Retina (tissue), 1 donor: ENCODE measurements at places on chromosomes 12 and 14.
A peak's percentile ranks its signal among the peaks of the same experiment; 100 is the strongest.

DNA sequence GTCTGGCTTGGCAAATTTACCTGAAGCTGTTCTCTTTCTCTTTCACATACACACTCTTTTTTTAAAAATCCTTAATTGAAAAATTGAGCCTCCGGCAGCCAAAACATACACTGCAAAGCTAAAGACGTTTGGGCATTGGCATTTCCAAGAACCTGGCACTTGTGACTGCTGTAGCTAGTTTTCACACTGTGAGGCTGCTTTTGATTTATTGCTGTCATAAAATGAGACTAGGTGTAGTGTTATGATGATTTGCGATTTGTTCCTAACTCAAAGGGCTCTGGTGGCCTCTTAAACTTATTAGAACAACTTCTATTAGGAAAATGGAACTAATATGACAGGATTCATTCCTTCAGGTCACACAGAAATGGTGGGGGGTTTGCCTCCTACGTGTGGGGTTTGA, 377.1 kb upstream of the FAR2 start:
- DNase-seq, result no peak

GRCh38 chr12:117885211-117885610, 83.6 kb downstream of the KSR2 start:
- DNase-seq, result no peak

DNA sequence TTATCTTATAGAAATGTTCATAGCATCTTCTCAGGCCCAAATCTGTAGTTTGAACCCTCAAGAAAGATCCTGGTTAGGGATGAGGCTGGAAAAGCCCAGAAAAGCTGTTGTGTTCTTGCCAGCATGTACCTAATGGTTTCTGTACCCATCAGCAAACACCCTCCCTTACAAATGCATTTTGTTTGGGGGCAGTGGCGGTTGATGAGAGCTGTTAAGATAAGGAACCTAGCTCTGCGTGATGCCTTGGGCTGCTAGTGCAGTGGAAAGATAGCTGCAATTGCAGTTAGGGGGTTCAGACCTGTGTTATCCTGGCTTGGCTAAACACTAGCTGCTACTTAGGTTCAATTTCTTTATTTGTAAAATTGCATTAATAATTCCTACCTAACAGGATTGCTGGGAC, 3.6 kb downstream of the TPH2 start:
- DNase-seq, result no peak

- DNase-seq, result no peak
Measured at GRCh38 chr12:52230364-52231281, 2.4 kb upstream of the KRT7 start.

- DNase-seq, result no peak
Measured at GRCh38 chr14:32821964-32822653, 116.6 kb upstream of the NPAS3 start.

DNA sequence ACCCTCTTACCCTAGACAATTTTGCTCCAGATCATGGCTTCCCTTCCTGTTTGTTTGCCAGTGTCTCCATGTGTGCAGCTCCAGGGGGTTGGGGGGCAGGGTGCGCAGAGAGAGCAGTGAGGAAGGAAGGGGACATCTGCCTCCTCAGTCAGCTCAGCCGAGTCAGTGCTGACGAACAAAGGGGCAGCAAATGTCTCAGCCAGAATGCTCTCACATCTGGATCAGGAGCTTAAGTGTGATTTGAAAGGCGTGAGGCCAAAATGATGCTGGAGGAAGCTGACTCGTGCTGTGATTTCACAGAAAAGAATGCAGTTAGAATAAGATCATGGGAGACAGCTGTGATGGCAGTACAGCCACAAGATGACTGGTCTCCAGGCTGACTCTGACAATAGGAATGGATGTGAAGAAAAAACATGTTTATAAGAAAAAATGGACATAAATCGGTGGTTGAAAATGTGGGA, 27.1 kb upstream of the CDK17 start:
- DNase-seq, result peak; percentile 42

DNA sequence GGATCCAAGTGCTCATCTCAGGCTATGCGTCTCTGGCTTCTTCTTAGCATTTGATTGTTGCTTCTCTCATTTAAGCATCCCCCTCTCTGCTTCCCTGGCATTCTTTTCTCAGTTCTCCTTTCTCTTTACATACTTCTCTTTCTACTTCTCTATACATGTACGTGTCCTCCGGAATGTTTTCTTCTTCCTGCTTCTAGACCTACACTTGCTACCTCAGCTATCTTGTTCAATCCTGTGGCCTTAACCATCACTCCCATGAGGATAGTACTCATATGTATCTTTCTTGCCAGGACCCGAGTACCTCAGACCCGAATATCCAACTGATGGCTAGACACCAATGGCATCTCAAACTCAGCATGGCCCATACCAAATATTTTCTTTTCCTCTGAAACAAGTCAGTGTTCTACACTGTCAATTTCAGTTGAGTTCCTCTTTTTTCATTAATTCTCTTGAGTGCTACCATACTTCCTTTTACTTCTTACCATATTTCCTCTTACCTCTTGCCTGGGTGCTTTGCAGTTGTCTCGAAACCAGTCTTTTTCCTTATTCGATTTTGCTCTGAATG, 115.1 kb upstream of the SLC38A2 start:
- no peak for DNase-seq

DNA sequence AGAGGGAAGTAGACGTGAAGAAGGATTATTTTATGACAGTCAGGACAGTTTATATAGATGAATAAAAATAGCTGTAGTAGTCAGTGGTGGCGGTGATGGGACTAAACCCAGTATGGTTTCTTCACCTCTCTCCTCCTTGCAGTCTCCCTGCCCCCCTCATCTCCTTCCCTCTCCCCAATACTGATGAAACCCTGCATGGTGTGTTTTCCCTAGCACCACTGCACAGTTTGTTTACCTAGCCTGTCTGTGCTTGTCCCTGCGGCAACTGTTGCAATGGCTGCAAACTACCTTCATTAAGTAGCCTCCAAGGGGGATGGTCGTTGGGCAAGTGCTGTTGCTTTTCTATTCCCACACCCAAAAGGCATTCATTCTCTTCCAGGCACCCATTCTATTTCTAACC, 14.7 kb downstream of the PCBP2 start:
- no peak for DNase-seq

DNA sequence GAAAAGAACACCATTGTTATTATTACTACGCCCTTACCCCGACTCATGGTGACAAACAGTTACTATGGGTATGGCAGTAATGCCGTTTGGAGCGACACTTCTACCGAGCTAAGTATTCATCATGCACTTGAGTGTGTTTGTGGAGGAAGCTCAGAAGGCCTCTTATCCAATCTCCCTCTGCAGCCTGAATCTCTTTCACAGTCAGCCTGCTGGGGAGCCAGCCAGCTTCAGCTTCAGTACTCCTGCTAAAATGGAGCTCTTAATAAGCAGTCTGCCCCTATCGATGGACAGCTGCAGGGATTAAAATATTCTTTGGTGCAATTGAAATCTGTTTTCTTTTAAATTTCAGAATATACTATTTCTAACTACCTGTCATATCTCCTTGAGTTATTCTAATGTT, 24.7 kb upstream of the ATP5MC2 start:
- DNase-seq, result no peak

GRCh38 chr14:23164250-23164649, 19.2 kb downstream of the SLC7A8 start:
- DNase-seq, result no peak

GRCh38 chr12:129901254-129901653, 2.6 kb downstream of the TMEM132D start:
- no peak for DNase-seq

DNA sequence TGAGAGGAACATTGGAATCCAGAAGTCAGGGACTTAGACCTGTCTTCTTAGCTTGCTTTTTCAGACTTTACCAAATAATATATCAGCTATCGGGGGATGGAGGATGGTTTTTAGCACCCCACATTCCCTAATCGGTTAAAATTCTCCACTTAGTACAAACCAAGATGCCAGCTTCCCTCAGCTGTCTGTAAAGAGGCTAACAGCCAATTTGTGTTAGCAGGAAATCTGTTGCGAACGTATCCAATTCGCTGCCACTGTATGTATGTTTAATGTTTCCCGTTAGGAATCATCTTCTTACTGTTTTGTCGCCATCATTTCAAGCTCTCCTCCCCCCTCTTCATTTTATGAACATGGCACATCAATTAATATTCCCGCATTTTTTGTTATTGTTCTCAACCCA, 289.0 kb downstream of the BCL11B start:
- DNase-seq, result peak; percentile 12

DNA sequence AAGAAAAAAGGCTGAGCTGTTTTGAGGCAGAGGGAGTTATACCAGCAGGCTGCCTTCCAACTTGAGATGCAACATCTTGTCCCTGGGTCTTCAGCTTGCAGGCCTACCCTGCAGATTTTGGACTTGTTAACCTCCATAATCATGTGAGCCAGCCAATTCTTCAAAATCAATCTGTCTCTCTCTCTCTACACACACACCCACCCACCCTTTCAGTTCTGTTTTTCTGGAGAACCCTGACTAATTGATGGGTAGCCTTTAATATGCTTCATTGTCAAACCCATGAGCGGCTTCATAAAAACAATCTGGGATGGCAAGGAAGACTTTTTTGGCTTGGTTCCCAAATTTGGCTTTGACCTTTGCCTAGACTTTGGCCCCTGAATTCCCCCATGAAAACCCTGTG, 113.9 kb downstream of the TMX1 start:
- no peak for DNase-seq

DNA sequence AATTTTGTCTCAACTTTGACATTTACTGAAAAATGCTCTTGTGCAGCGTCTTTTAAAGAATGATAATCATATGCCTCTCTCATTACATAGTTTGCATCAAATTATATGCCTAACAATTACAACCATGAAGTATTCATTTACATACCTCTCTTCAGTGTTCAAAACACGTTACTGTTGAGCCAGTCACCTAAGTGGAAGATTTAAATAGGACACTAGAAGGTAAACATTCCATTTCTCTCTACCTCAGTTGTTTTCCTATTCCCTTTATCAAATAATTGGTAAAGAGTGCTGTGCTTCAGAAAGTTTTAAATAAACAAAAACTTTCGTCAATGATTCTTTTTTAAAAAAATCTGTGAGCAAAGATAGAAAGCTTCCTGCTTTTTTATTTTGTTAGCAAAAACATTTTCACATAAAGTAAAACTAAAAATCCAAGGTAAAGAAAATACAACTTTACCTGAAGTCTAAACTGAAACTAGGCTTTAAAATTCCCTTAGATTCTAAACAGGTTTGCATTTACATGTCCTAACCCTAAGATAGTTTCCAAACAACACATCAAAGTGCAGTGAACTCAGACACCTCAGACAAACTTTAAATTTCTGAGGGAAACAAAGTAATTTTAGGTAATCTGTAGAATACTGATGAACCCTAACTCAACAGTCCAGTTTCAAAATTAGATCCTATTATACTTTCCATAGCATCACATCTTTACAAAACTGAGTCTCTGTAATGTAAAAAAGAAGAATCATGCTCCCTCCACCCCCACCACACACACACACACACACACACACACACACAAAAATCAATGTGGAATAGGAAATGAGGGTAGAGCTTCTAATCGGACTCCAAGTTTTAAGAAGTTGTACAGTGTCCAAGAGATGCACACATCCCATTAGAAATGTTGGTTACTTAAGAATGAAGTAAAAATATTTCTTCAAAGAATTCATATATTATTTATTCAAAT, 46.2 kb downstream of the PAWR start:
- no peak for DNase-seq

GRCh38 chr14:51419685-51420084, 179.6 kb downstream of the TMX1 start:
- DNase-seq, result no peak

DNA sequence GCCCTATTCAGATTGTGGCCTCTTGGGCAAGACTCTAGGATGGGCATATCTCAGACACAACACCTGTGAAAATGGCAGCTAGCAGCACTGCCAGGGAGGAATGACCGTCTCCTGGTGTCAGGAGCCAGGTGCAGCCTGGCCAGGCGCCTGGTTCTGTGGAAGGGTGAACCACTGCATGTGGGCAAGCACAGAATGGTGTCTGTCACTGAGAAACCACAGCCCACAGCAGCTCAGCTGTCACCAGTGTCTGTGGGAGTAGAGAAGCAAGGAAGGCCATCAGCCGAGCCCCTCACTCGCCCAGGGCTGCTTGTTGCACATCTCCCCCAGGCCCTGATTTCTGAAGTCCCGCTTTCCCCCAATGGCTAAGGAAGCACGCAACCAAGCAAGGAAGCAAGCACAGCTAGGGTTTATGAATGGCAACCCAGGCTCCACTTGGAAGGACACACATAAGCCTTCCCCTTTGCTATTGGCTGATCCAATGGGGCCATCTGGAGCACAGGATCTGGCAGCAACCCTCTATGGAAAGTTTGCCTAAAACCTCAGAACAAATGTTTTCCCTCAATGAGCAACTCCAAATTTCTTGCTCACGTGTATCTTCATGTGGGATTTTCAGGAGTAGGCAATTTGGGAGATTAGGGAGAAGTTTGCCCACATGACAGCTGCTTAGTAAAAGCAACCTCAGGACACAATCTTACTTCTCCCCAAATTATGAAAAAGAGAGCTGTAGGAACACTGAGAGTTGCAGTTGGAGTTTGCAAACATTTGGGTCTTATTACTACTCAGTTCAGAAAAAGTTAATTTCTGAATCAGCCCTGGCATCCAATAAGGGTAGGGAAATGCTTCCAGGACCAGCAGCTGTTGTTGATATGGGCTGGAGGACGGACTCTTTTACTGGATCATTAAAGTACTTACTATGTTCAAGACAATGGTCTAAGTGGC, 44.7 kb downstream of the GPHB5 start:
- no peak for DNase-seq

DNA sequence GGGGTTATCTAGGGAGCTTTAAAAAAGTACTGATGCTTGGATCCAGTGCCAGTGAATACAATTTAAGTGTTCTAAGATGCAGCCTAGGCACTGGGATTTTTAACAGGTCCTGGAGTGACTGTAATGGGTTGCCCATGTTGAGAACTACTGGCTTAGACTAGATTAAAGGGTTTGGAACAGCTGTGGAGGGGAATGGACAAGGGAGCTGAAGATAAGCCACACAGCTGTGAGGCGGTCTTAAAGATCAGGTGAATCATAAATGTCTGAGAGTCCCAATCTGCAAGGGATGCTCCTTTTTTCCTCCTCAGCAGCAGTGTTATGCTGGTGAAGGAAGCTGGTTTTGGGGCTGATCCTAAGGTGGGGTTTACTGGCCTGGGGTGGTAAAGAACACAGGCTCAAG, 35.5 kb upstream of the FRMD6 start:
- no peak for DNase-seq

GRCh38 chr14:81523616-81524015, 10.0 kb downstream of the SEL1L start:
- DNase-seq, result no peak

DNA sequence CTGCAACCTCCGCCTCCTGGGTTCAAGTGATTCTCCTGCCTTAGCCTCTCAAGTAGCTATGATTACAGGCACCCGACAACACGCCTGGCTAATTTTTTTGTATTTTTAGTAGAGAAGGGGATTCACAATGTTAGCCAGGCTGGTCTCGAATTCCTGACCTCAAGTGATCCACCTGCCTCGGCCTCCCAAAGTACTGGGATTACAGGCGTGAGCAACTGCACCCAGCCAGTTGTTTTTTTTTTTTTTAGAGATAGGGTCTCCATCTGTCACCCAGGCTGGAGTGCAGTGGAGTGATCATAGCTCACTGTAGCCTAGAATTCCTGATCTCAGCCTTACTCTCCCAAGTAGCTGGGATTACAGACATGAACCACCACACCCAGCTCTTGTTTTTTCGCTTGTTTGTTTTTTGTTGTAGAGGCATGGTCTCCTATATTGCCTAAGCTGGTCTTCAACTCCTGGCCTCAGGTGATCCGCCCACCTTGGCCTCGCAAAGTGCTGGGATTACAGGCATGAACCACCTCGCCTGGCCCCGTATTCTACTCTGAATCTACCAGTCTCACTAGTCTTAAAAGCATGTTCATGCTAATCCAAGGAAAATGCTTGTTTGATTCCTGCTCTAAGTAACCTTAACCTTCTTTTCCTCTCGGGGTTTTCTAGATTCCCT, 31.7 kb upstream of the STRN3 start:
- DNase-seq, result no peak
